Esophagus muscularis mucosa (tissue), 4 donors: ENCODE measurements at places on chromosomes 16 and 17. TPM values are rescaled to one million over a fixed set of nuclear protein-coding genes. Genes with fewer than 3 reads are reported as not detected.

Gene PROCA1
- 0.50 TPM for total RNA-seq

Gene NTN3
- total RNA-seq, result not detected

Gene LGALS9C
- total RNA-seq, result not detected

Gene TAT
- total RNA-seq, result not detected

Gene KRTAP9-8
- total RNA-seq, result not detected

DNA sequence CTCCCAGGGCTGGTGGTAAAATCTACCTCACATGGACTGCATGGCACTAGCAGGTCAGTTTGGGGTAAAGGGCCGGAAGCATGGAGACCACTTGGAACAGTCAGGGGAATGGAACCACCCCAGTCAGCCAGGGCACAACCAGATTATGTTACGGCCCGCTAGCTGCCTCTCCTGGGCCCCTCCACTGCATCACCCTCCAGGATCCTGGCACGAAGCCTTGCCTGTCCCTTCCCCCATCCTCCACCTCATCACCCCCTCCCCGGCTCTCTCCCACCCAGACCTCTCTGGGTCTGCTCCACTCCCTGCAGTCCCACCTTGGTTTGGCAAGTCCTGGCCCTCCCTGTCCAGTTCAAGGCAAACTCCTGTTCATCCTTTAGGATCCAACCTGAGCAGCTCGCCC, 91.7 kb downstream of the CLEC16A start:
- no peak for DNase-seq
- peaks cover 30% of the 10 kb centered on the region for H3K4me1 ChIP-seq
- no peak overlapping the region for H3K4me3 ChIP-seq
- no peaks in the 10 kb centered on the region for H3K27me3 ChIP-seq
- H3K27ac ChIP-seq, result no peak overlapping the region

DNA sequence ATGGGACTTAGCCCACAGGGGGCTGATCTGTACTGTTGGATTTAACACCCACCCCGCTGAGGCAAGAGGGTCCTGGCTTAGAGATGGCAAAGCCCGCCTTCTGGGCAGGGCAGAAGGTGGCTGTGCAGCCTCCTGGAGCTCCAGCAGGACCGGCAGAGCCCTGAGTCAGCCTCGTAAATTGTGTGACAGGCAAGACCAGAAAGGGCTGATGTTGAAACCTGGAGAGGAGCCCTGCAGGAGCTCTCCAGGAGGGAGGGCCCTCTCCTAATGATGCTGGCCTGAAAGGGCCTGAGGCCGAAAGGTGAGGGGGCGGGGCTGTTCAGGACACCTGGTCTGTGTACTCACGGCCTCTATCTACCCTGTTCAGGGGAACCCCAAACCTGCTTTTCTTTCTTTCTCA, 22.5 kb upstream of the MYO15B start:
- peaks cover 12% of the 10 kb centered on the region for H3K36me3 ChIP-seq
- DNase-seq, result no peak
- H3K4me1 ChIP-seq, result no peaks in the 10 kb centered on the region
- H3K27me3 ChIP-seq, result no peaks in the 10 kb centered on the region
- H3K4me3 ChIP-seq, result no peak overlapping the region

DNA sequence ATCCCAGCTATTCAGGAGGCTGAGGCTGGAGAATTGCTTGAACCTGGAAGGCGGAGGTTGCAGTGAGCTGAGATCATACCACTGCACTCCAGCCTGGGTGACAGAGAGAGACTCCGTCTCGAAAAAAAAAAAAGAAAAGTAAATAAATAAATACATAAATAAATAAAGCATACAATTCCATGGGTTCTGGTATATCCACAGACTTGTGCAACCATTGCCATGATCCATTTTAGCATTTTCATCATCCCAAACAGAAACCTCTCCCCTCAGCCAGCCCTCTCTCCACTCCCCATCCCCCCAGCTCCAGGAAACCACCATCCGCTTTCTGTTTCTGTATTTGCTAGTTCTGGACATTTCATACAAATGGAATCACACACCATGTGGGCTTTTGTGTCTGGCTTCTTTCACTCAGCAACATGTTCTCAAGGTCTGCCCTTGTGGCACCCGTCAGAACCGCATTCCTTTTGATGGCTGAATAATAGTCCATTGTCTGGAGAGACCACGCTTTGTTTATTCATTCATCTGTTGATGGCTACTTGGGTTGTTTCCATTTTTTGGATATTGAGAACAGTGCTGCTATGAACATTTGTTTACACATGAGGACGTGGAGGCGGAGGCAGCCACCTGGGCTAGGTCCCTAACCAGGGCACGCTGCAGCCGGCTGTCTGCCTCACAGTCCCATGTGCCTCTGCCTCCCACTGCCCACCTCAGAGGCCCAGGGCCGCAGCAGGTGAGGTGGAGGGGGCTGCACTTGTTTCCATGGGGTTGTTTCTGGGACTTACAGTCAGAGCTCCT, 76.2 kb downstream of the NT5M start:
- H3K4me1 ChIP-seq, result peaks cover 5% of the 10 kb centered on the region
- no peak overlapping the region for H3K27ac ChIP-seq
- no peak for DNase-seq
- H3K36me3 ChIP-seq, result no peaks in the 10 kb centered on the region

DNA sequence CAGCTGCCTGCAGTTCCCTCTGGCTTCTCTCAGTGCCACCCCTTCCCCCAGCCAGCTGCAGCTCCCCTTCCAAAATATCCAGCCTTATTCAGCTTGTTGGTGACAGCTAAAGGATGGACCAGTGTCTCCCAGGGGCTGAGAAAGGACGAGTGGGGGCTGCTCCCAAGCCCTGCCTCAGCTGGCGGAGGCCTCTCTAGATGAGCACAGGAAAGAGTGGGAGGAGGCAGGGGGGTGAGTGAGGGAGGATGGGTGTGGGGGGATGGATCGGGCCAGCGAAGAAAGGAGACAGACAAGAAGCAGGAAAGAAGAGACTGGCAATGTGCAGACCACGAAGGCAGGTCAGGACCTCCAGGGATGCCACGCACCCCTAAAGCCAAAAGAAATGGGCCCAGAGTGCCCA, 17.5 kb downstream of the PIPOX start:
- H3K36me3 ChIP-seq, result no peaks in the 10 kb centered on the region
- no peak overlapping the region for H3K27ac ChIP-seq
- H3K27me3 ChIP-seq, result no peaks in the 10 kb centered on the region

- H3K36me3 ChIP-seq, result peaks cover 20% of the 10 kb centered on the region
- H3K4me3 ChIP-seq, result no peak overlapping the region
- H3K27me3 ChIP-seq, result no peaks in the 10 kb centered on the region
- H3K27ac ChIP-seq, result no peak overlapping the region
- H3K4me1 ChIP-seq, result no peaks in the 10 kb centered on the region
Measured at GRCh38 chr17:28193241-28193640, 125.8 kb upstream of the TMEM97 start.

DNA sequence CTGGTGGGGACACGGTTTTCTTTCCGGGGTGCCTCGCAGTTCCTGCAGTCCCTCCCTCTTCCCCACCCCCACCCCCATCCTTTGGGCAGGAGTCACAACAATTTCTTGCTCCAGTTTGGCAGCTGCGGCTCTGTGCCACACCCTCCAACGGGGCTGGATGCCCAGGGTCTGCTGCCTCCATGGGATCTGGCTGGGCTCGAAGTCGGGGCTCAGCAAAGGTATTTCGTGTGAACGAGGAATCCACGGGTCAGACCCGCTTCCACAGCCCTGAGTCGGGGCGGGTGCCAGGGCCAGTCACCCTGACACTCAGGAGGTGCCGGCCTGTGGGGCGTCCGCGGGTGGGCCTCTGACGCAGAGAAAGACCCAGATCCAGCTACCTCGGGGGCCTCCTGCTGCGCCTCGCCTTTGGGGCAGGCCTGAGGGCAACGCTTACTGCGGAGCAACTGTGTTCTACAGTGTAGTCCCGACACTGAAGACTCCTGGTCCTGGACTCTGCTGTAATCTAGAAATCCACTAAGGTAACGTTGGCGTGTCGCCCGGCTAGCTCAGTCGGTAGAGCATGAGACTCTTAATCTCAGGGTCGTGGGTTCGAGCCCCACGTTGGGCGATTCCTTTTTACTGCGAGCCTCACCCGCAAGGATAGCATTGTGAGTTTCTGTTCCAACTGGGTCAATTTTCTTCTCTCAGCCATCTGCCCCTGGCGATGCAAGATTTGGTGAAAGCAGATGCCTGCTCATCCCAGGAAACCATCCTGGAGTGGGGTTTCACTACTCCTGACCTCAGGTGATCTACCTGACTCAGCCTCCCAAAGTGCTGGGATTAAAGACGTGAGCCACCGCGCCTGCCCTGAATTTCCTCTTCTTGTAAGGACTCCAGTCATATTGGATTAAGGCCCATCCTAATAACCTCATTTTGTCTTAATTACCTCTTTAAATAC, 12.6 kb upstream of the OR1F1 start:
- H3K27ac ChIP-seq, result no peak overlapping the region
- H3K27me3 ChIP-seq, result peaks cover 86% of the 10 kb centered on the region
- peaks cover 12% of the 10 kb centered on the region for H3K4me1 ChIP-seq
- H3K4me3 ChIP-seq, result no peak overlapping the region
- H3K36me3 ChIP-seq, result no peaks in the 10 kb centered on the region

DNA sequence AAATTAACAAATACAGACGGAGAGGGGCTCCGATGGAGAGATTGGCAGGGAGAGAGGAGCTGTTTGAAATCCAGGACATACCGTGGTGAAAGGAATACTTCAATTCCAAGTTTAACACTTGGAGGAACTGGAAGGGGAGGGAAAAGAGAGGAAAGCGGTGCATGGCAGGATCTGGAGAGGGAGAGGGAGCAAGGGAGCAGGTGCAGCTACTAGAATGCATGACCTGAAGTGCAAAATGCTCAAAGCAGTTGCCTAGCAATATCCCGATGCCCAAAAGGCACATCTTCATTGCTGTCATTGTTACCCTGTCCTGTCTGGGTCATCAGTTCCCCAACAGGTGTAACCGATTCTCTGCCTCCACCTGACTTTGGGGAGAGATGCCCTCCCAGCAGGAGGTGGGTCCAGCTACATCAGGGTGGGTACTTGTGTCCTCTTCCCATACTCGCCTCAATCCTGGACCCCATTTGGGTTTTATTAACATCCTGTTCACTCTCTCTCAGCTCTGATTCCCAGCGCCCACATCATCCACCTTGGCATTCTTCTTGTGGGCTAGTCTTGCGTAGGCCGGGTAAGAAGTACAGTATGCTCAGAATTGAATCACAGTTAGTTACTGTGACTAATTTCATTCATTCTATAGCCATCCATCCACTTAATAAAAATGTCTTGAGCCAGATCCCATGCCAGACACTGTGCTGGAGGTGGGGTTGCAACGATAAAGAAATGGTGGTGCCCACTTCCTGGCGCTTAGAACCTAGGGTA, 37.4 kb upstream of the EMP2 start:
- peak overlapping the region; percentile 7 for H3K27ac ChIP-seq
- H3K36me3 ChIP-seq, result no peaks in the 10 kb centered on the region
- no peak overlapping the region for H3K4me3 ChIP-seq
- H3K27me3 ChIP-seq, result no peaks in the 10 kb centered on the region

DNA sequence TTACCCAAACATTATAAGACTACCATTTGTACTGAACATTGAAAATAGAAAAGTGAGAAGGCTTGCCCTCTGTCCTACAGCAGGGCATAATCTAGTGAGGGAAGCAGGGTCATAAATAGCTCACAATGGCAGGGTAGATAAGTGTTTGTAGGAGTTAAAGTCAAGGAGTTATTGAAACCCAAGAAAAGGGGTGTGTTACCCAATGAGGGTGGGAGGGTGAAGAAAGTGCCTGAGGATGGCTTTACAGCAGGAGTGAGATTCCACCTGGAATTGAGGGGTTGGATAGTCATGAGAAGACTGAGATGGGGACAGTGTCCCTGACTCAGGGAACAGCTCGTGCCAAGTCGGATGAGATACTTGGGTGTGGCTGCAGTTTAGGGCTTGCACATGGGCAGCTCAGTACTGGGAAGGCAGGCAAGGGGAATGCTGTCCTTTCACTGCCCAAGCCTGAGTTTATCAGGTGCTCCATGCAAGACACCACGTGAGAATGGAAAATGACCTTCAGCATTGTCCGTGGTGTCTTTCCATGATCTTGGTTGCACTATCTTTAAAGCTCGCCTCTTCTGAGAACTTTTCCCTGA, 393.2 kb upstream of the MAF start:
- no peak overlapping the region for H3K4me3 ChIP-seq
- H3K27me3 ChIP-seq, result no peaks in the 10 kb centered on the region
- DNase-seq, result no peak
- no peaks in the 10 kb centered on the region for H3K36me3 ChIP-seq

DNA sequence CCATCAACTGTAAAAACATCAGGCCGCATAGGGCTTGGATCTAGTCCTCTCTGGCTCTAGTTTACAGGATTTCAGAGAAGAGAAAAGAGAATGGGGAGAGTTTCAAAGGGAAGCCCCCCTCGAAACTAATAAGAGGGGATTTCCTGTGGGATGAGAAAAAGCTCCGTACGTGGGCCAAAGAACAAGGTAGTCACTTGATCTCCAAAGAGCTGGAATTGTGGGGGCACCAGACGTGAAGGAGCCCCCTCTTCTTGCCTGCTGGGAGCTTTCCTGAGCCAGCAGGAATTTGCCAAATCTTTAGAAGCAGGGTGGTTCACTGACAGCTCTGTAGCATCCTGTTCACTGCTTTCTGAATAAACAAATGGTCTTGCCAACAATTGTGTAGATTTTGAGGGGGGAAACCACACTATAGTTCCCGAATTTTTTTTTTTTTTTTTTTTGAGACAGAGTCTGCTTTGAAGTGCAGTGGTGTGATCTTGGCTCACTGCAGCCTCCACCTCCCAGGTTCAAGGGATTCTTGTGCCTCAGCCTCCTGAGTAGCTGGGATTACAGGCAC, 7.0 kb upstream of the TMIGD1 start:
- no peaks in the 10 kb centered on the region for H3K27me3 ChIP-seq
- peak overlapping the region; percentile 77 for H3K27ac ChIP-seq
- no peak for DNase-seq
- peaks cover 44% of the 10 kb centered on the region for H3K4me1 ChIP-seq

DNA sequence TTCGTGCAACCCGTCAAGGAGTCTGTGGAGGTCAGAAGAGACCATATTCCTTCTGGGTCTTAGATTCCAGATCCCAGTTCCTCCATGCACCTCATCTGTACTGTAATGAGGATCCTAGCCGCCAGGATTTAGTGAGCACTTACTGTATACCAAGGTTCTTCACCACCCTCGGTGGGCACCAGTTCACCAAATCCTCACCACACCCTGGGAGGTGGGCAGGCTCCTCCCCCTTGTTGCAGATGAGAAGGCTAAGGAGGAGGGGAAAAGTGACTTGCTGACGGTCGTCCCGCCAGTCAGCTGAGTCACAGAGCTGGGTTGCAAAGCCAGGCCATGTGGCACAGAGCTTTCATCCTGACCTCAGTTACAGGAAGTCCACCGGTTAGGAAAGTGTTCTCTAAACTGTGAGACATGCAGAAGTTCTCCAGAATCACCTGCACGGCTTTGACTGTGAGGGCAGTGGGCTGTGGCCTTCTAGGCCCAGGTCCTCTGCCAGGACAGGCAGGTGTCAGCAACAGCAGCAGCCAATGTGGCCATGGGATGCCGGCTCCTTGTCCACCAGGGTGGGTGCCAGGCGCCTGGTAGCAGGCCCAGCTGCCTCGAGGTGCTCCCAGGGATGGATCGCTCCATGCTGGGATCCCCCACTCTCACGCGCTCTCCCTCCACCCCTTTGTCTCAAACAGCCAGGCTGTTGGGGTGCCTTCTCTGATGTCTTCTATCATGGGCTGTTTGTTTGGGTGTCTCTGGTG, 240.3 kb upstream of the GSE1 start:
- no peaks in the 10 kb centered on the region for H3K36me3 ChIP-seq
- peak overlapping the region; percentile 29 for H3K27ac ChIP-seq
